NCI-H1694 treated with DMSO at 0.1 percent for 48 hours (cell line): ENCODE measurements at places on chromosomes 4 and X.

GRCh38 chr4:78742300-78742699, 33.9 kb upstream of the BMP2K start:
- no peak for DNase-seq

GRCh38 chrX:49266523-49267445, 2.3 kb upstream of the FOXP3 start:
- DNase-seq = no peak

DNA sequence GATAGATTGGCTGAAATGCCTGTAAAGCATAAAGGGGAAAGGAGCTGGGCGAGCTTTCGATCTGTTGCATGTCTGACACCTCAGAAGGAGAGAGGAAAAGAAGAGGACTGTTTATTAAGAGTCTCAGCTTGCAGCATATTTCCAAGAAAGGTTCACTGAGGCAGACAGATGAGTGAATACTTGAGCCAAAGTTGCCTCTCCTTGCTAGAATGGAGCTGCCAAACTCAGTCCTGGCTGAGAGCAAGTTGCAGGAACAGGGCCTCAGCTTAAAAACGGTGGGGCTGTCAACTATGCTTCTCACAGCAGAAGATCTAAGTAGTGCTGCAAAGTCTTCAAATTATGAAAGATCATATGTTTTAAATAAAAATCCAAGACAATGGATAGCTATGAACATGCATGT, 707.5 kb downstream of the PCDH7 start:
- DNase-seq = no peak

- DNase-seq = peak; percentile 20
Measured at GRCh38 chr4:54440394-54441136, 211.5 kb downstream of the PDGFRA start.

- DNase-seq = no peak
Measured at GRCh38 chr4:11698846-11699590, 270.3 kb upstream of the HS3ST1 start.

- no peak for DNase-seq
Measured at GRCh38 chrX:107755721-107756120, 19.9 kb downstream of the TSC22D3 start.

DNA sequence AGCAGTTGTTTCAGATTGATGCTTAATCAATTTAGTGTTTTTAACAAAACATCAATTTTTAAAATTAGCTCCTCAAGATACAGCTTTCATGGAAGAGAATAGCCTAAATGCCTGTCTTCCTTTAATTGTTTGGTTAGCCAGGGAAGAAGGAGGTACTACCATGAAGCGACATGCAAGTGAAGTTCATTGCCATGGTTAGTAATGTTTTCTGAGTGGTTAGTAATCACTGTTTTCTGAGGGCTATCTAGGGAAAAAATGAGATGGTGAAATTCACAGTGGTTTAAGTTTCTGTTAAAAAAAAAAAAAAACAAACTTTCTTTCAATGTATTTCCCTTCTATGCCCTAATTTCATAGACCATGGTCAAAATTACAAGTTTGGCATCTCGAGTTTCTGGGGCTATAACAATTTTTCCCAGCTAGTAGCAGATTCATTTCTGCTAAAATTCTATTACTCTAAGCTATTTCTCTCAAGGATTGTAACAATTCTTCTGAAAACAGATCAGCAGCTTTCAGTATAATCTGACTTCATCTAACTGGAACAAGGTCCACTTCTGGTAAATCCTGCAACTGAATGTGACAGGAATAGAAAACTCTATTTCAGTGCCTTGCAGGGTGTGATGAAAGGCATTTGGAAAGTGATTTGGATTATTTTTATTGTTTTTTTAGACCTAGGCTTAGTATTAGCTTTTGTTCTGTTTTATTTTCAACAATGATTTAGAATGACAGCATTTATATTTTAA, 157.0 kb downstream of the PCDH18 start:
- DNase-seq = no peak

DNA sequence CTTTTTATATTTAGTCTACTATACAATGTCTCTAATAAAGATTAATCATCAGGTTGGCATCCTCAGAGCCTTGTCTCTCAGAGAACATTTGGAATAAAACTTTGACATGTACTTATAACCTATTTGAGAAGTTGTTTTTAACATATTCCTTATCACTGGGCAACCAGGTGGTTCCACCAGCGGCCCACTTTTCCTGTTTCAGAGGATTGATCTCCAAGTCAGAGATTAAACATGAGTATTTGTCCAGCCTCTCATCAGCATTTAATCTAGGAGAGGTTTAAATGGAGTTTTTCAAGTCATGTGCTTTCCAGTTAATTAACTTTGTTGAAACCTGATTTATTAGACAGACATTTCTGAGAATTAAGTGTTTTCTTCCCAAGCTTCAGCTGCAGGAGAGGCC, 345.5 kb downstream of the GRXCR1 start:
- no peak for DNase-seq

DNA sequence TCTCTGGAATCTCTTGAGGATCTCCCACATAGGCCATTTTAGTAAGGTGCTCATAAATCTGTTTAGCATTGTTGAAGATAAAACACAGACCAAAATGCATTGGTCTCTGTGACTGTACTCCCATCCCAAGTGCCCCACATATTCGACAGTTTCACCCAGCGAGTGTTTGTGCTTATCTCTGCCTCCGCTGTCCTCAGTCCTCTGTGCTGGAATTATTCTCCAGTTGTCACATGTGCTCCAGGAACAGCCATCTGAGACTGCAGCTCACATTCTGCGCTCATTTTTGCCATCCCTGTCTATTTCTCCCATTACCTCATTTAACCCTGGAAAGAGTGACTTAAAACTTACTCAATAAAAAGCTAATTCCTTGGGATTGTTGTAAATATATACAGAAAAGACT, 27.6 kb upstream of the DCHS2 start:
- no peak for DNase-seq

DNA sequence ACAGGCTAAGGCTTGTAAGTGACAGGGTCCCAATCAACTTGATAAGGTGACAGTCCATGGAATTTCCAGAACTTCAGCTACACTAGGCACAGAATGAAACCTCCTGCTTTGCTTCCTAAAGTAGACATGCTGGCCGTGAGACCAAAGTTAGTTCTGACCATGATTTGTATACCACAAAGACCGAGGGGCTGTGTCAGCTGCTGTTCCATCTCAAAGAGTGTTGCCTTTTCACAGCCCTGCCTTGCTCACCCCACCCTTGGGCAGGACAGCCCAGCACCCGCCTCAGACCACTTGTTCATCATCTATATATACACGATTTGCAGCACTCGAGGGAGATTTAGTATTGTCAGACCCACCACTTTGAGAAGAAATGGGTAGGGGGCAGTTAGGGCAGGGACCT, 5.3 kb downstream of the IDS start:
- no peak for DNase-seq

DNA sequence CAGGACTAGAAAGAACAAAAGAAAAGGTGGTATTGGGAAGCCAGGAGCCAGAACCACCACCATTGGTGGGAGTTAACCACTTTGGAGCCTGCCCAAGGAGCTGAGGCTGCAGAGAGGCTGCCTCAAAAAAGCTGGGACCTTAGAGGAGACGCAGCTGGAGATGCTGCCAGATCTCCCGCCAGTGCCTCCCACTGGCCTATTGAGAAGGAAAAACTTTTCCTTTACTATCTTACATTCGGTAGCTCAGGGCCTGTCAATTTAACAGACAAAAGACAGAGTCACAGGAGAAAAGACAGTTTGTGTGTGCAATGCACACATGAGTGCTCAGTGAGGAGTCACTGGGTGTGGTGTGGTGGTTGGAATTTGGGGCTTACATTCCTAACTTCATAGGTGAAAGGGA, 52.4 kb upstream of the HPSE start:
- no peak for DNase-seq
